ENCODE measurements at places on chromosomes 1 and 21.

DNA sequence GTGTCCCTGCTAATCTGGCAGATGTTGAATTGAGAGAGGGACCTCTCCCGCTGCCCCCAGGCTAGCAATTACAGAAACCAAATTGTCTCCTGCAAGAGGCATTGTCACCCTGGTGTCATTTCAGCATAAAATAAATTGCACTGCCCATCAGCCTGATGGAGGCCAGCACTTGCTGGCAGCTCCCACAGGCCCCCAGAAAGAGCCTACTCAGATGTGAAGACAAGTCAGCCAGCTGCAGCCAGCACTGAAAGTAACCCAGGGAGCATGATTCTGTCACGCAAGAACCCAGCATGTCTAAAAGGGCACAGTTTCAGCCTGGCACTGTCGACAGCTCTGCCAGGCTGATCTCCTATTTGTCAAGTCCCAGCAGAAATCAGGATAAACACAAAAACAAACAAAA, 110.3 kb upstream of the CTTNBP2NL start:
- no peak for DNase-seq

GRCh38 chr1:29826646-29827045, 590.3 kb downstream of the PTPRU start:
- no peak for DNase-seq

GRCh38 chr1:166017395-166017794, 149.4 kb downstream of the FAM78B start:
- no peak for DNase-seq

GRCh38 chr1:8689431-8690252, 127.8 kb downstream of the RERE start:
- no peak for DNase-seq

- no peak for DNase-seq
Measured at GRCh38 chr21:28972398-28972797, 20.3 kb downstream of the LTN1 start.

DNA sequence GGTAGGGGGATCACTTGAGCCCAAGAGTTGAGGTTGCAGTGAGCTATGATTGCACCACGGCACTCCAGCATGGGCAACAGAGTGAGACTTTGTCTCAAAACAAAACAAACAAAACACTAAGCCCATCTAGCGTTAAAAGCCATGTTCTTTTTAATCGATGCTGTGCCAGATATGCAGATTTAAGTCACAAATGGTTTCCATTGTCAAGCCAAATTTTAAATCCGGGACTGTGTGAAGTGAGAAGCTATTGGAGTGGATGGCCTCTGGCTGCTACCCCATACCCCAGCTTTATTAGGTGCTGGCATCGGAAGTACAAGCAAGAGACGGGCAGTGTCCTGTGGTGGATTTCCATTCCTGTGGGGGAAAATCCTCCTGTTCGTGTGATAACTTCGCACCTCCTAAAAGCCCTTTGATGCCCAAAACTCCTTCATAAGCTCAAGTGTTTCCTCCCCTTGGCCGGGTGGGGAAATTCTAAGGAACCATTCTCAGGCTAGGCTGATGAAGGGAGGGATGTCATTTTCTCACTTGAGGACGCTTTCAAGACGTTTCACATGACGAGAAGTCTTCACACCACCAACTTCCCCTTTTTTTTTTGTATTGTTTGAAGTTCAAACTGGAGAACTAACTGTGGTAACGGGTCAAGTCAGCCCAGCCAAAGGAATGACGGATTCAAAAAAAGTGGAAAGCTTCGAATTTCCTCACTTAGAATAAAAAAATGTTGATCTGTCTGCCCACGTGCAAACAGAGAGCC, 140.8 kb downstream of the KAZN start:
- peak; percentile 68 for DNase-seq

DNA sequence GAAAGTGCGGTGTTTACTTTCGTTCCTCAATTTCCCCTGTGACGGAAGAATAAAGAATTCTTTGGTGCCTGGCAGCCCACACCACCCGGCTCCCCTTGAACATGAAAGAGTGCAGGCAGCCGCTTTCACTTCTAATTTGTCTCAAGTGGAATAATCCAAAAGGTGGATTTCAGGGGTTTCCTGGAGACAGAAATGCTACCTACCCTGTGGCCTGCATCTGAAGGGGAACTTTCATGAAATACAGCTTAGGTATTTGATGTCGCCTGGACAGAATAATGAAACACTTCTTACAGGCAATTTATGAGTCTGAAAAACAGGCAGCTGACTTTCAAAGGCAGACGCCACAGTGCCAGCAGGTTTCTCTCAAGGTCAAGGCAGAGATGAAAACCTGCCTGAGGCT, 169.5 kb upstream of the USP24 start:
- no peak for DNase-seq

DNA sequence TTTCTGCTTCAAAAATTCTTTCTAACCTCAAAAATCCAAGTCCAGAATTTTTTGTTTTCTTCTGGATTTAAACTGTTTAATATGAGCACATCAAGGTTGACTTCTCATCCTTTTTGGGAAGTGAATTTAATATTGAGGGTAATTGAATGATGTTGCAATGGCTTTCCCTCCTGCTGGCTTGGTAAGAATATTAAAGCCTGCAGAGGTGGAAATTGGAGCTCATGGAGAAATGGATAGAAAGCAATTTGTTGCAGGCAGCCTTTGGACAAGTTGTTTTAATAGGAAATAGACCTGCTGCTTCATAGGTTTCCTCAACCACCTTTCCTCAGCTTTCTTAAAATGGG, 124.7 kb downstream of the SYT2 start:
- DNase-seq: no peak

DNA sequence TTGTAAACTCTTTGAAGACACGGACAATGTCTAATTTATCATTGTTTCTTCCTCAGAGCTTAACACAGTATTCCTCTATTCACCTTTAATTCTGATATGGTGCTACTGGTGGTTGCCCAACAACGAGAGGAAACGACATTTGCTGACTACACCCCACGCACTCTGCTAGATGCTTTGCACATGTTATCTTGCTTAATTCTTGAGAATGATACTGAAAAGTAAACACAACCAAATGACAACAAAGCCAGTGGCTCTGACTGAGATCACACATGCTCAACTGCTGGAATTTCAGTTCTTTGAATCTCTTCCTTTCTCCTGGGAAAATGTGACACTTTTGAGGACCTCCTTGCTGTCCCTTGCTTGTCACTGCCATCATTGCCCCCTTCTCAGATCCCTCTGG, 37.2 kb upstream of the DDAH1 start:
- no peak for DNase-seq

DNA sequence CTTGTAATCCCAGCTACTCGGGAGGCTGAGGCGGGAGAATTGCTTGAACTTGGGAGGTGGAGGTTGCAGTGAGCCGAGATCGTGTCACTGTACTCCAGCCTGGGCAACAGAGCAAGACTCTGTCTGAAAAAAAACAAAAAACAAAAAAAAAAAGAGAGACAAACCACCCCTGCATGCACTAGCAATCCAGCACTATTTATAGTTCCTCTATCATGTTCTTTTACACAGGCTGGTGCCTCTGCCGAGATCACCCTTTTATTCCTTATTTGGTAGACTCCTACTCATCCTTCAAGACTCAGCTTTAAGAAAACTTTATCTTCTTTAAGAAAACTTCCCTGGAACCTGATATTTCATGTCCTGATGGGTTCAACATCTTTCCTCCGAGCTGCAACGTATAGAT, 10.8 kb downstream of the FMO5 start:
- peak; percentile 38 for DNase-seq

DNA sequence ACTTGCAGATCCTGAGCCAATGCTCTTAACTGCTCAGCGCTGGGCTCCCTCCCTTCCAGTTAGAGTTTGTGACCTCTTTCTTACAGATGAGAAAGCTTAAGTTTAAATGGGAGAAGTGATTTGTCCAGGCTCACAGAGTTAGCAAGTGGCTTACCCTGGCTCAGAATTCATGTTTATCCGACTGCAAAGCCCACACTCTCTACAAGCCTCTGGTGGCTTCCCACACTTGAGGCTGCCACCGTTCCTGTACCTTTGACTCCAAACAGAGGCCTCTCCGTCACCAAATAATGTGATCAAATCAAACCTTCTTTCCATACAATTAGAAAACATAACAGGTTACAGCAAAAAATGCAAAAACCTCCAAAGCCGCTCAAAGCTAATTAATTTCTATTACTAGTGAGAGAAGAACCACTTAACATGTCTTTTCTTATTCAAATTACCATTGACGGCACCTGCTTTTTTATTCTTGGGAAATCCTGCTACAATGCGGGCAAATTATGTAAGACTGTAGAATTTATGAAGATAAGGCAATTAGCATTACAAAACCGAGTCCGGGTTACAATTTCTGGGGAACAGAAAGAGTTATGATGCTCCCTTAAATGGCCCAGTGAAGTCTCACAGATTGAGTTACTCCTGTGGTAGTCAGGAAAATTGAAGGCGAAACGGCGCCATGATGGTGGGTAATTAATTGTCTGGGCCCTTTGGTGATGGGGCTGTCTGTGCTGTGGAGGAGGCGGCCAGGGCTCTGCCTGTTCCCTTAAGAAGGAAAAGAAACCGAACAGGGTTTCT, 324.3 kb upstream of the POU3F1 start:
- no peak for DNase-seq

- DNase-seq: no peak
Measured at GRCh38 chr1:19837866-19838265, 22.8 kb upstream of the RNF186 start.

- DNase-seq: no peak
Measured at GRCh38 chr1:2378956-2379732, 12.2 kb downstream of the MORN1 start.

- DNase-seq: no peak
Measured at GRCh38 chr1:53524428-53525375, 65.5 kb downstream of the DMRTB1 start.

DNA sequence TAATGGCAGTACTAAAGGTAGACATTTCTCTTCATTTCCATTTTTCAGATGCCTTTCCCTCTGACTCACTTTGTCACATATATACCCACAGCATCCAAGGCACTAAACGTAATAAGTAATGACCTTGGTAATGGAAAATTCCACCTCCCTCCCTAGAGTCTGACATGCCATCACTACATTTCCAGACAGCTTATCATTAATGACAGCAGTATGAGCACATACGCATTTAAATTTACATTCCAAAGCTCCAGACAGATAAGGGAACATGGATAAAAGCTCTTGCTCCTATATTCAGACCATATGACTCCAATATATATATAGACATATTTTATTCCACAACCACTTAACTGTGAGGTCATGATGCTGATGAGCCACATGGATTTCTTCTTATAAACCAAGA, 191.7 kb upstream of the GORAB start:
- DNase-seq: no peak

- no peak for DNase-seq
Measured at GRCh38 chr1:60857851-60858250, 224.5 kb upstream of the NFIA start.

All from OCI-M1 (cell line).